ENCODE measurements at places on chromosomes 5 and 9.

DNA sequence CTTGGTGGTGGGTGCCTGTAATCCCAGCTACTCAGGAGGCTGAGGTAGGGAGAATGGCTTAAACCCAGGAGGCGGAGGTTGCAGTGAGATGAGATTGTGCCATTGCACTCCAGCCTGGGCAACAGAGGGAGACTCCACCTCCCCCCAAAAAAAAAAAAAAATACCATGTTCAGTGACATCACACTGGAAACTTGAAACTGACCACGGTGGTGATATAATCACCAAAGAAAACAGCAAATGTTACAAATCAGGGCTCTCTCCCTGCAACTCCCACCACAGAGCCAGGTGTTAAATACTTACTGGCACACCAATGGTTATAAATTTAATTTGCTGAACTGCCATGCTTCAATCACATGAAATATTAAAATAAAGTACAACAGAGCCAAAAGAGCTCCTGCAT is 81.4 kb downstream of the ZNF608 start:
- DNase-seq = no peak

- DNase-seq = no peak
These were observed 70.4 kb upstream of the FCN1 start for GRCh38 chr9:134987906-134988700.

DNA sequence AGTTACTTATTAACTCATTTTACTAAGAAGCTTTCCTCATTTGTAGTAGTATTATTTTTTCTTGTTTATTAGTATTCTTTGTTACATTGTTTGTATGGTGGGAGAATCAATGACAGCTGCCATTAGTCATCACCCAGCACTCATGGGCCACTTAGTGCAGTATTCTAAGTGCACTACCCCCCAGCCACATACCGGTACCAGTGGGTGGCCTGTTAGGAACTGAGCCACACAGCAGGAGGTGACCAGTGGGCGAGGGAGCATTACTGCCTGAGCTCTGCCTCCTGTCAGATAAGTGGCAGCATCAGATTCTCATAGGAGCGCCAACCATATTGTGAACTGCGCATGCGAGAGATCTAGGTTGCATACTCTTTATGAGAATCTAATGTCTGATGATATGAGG is 24.2 kb upstream of the CAMLG start:
- DNase-seq = peak; percentile 23

DNA sequence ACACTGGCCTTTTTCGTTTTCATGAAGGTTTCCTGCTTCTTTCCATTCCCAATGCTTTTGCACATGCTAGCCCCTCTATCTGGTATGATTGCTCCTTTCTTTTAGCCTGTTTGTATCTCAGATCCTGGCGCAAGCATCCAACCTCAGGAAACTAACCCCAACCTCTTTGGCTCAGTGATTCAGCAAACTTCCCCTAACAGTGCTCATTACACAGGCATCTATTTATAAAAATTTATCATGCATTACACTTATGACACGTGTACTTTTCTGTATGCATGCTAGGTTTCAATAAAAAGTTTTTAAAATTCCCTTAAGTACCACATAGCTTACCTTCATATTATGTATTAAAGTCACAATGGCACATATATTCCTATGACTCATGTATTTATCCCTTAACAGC is 218.9 kb downstream of the EPB41L4A start:
- no peak for DNase-seq

GRCh38 chr9:114309096-114309495 is 13.8 kb upstream of the ORM1 start:
- no peak for DNase-seq

DNA sequence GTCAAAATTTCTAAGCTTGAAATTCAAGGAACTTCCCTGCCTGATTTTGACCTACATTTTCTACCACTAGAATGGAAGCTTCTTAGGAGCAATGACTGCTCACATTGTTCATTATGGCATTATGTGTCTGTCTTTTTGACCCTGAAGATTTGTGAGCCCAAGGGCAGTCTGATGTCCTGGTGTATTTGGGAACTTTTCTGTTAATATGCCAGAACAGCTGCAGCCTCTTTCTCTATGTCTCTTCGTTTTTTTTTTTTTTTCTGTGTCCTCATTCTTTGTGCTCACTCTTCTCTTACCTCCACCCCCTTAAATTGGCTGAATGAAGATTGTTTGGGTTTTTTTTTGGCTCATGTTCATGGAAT is 34.8 kb upstream of the TMC1 start:
- no peak for DNase-seq

DNA sequence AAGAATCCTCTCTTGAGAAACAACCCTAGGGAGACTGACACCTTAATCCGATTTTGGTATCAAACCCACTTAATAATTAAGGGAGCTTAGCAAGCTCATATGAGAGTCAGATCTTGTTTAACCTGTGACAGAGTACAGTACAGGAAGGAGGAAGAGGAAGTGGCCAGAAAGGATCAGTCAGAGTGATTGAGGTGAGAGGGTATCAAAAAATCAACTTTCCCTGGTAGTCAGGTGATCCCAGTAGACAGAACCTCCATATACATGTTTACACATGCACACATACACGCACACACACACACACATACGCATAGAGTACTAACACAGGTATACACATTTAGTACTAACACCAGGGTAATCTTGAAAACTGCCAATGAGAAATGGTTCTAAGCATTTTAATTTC is 56.8 kb downstream of the GLIS3 start:
- DNase-seq = no peak

- no peak for DNase-seq
These were observed 483.2 kb downstream of the CDH10 start for GRCh38 chr5:24161559-24161958.

DNA sequence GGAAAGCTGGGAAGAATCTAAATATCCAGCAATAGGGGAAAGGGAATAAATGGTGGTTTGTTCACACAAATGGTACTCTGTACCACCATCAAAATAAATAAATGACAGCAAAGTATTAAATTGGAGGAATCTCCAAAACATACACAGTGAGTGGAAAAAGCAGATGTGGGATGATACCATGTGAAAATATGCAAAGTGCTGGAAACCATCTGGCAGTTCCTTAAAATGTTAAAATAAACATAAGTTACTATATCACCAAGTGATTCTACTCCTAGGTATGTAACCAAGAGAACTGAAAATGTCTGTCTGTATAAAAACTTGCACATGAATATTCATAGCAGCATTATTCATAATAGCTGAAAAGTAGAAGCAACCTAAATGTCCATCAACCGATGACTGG is 41.9 kb upstream of the TEX48 start:
- no peak for DNase-seq

DNA sequence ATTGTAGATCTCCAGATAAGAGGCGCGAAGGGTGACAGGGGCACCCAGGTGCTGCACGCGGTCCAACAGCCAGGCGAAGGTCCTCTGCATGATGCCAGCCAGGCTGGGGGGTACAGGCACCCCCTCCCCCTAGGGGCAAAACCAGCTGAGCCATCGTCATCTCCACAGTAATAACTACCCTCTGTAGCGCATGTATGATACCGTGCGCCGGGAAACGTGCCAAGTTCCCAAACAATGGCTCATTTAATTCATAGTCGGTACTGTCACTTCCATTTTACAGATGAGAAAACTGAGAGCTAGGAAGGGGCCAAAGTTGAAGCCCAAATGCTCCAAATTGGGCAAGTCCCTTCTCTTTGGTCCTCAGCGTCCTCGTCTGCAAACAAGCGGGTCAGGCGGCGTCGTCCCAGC is 1.5 kb downstream of the KIF12 start:
- DNase-seq = peak; percentile 49

DNA sequence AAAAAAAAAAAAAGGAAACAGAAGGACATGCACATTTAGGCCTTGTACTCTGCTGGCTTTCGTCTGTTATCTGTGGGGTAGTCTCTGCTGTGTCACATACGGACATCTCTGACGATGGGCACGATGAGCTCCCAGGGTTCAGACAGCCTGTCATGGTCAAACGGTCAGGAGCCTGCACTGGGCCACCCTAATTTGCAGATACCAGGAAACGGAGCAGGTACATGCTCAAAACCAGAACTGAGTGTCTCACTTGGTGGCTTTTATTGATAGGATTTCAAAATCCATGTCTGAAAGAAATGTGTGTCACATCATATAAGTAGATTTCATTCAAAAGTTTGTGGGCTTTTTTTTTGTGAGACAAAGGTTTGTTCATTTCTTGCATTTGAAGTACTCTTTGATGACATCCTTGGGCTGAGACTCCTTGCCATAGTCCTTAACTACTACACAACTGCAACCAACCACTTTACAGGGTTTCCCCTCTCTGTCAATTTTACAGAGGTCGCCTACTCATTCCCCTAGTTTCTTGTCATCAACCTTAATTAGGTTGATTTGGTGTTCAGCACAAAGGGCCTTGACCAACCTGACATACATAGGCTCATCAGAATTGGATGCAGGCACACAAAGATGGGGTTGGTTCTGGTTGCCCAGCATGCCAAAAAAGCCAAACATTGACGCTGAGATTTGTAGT is 9.0 kb downstream of the CKMT2 start:
- DNase-seq = no peak

GRCh38 chr9:93390953-93391515 is 60.5 kb upstream of the FAM120A start:
- DNase-seq = no peak

DNA sequence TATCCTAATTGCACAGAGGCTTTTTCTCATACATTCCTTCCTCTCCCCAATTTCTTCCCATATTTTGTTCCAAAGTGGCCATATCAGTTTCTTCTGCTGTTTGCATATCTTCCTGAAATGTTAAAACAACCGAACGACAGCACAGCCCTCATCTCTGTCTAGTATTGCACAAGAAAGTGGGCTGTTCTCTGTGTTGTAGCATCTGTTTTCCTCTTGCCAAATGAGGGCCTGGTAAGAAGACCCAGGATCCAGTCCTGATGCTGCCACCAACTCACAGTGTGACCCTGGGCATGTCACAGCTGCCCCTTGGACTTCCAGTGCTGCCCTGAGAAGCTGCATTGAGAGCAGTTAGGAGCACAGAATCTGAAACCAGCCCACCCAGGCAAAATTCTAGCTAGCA is 4.1 kb downstream of the SLC31A2 start:
- peak; percentile 65 for DNase-seq

GRCh38 chr9:95478335-95478734 is 38.4 kb downstream of the PTCH1 start:
- no peak for DNase-seq

DNA sequence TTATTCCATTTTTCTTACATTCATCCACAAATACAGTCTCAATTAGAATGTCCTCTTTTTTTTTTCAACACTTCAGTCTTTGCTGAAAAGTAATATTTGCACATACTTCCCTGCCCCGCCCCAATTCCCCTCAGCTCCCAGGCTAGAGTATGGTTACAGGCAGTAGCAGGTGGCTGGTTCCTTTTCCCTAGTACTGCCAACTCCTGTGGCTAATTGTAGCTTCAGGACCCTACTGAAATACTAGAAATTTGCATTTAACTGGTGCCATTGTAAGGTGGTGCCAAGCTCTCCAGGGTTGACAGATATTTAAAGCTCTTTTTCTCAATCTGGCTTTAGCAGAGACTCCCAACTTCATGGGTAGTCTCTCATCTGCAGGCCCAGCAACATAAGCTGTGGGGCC is 80.3 kb downstream of the FAM81B start:
- DNase-seq = no peak

DNA sequence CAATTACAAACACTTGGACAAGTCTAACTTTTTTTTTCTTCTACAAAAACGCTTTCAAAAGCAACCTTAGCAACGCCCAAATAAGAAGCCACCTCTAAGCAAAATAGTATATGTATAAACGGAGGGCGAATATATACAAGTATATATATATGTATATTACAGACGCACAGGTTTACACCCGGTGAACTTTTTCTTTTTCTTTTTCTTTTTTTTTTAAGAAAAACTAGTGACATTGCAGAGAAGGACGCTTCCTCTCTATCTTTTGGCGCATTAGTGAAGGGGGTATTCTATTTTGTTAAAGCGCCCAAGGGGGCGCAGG is 200 bp downstream of the NPR3 start:
- DNase-seq = no peak

DNA sequence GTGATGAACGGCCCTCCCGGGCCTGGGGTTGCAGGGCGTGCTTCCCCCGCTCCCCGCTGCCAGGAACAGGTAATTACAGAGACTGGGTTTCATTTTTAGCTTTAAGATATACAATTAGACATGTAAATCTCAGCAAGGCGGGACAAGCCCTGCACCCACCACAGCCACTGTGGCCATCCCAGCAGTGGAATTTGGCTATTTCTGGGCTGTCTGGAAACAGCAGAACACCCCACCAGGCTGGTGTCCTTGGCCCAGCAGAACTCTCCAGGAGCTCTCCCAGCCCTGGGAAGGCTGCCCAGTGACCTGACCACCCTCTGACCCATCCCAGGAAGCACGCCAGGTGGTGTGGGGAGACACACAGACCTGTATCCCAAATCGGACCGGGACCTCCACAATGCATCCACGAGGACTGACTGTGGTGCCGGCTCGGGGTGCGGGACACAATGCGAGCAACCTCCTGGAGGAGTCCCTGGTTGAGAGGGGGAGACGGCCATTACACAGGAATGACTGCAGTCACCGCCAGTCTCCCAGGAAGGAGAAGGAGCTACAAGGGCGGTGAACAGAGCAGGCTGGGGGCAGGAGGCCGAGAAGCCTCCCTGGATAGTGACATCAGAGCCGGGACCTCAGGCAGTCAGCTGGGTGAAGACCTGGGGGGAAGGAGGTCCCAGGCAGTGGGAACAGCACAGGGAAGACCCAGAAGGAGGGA is 17.3 kb downstream of the EEIG1 start:
- DNase-seq = no peak
